MM.1S (cell line): ENCODE measurements at places on chromosomes 13 and 19.

DNA sequence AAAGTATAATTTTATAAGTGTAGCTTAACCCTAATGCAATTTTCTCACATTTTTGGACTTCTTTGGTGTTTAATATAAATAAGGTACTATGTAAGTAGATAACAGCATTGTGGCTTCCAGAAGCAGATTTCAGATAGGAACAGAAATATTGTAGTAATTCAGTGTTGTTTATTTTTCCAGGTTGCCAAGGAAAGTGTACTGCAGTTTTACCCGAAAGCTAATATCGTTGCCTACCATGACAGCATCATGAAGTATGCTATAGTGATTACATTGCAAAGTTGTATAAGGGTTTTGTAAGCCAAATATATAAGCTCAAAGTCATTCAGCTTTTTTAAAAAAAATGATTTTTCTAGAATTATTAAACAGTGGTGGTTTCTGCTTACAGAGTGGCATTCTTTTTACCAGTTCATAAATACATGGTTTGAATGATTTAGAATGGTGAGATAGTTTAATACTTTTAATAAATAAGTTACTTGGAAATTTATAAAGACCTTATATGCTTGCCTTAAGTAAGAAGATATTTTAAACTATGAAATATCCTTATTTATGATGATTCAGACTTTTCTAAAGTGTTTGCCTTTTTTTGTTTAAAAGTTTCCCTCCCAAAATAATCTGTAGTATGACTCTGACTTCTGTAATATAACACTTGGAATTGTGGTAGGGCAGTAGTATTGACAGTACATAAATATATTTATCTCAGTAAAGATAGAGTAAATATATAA, 3.7 kb downstream of the UBA2 start:
- no peak for DNase-seq

DNA sequence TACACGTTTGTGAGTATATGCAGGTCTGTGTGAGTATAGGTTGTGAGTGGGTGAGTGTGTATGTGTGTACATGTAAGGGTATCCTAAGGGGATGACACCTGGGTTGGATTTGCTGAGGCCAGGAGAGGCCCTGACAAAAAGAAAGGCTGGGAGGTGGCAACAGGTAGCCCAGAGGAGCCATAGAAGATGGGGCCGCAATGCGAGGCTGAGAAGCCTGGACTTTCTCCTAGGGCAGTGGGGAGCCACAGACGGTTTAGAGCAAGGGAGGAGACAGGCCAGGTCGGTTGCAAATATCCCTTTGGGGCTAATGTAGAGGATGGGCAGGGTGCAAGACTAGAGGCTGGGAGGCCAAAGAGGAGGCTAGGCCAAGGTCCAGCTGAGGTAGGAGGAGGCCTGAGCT, 54.3 kb downstream of the CELF5 start:
- no peak for DNase-seq

GRCh38 chr13:31274390-31274789, 74.6 kb downstream of the B3GLCT start:
- no peak for DNase-seq

- DNase-seq, result no peak
Measured at GRCh38 chr13:41613984-41614661, 156.8 kb downstream of the RGCC start.

- no peak for DNase-seq
Measured at GRCh38 chr13:24022568-24022967, 125.3 kb upstream of the C1QTNF9B start.

DNA sequence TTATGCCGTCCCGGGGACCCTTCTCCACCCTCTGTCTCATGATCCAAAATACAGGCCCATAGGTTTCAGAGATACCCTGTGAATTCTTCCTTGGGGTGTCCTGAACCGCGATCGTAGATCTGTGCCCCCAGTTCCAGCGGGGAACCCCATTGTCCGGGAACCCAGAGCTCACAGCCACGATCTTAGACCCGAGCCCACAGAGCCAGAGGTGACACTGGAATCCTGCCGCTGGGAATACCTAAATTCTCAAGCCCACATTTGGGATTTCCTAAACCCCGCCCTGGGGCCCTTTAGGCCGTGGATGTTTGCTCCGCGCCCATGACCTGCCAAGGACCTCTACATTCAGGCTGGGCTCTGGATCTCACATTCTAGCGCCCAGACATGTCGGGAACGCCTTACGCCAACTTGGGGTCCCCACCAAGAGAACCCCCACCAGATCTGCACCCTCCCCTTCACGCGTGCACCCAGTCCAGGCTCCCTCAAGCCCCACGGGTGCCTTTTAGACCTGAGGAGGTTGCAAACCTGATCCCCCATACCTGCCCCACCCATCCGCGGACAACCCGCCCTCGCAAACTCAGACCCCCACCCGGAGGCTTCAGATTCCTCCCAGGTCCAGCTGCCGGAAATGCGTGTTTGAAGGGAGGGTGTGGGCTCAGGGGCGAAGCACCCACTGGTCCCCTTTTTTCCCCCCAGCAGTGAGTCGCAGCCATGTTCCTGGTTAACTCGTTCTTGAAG, 605 bp downstream of the CAPNS1 start:
- peak; percentile 39 for DNase-seq

- no peak for DNase-seq
Measured at GRCh38 chr13:50195045-50195444, 179.8 kb downstream of the KCNRG start.

DNA sequence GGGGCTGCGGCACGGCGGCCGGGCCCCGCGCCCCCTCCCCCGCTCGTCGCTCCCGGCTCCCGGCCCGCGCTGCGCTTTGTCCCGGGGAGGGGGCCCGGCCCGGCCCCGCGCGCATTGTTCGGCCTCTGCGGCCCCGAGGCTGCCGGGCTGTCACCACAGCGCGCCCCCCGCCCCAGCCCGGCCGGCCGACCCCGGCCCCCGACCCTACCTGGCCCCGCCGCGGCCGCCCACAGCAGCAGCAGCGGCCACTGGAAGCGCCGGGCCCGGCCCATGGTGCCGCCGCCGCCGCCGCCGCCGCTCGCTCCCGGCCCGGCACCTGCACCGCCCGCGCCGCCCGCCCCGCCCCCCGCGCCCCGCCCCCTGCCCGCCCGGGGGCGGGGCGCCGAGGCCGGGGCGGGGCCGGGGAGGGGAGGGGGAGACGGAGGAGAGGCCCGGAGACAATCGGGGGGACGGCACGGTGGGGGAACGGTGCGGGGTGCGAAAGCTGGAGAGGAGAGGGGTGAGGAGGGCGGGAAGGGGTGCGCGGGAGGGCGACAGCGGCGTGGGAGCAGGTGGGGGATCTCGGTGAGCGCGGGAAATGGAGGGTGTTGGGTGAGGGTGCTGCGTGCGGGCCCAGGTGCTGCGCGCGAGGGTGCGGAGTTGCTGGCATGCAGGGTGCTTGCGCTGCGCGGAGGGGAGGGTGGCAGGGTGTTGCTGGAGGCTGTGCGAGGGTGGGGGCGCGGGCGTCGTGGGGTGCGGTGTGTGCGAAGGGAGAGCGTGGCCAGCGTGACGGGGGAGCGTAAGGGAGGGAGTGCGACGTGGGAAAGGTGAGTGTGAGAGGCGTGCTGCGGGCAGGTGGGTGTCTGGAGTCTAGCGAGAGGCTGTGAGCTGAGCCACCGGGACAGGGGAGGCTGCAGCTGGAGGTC, at the start of gene CADM4:
Gene CADM4 (minus strand): TSS at position 332 of the 905 bp plus-strand sequence. CDS start 60 bp downstream, at position 272.
- no peak for DNase-seq

DNA sequence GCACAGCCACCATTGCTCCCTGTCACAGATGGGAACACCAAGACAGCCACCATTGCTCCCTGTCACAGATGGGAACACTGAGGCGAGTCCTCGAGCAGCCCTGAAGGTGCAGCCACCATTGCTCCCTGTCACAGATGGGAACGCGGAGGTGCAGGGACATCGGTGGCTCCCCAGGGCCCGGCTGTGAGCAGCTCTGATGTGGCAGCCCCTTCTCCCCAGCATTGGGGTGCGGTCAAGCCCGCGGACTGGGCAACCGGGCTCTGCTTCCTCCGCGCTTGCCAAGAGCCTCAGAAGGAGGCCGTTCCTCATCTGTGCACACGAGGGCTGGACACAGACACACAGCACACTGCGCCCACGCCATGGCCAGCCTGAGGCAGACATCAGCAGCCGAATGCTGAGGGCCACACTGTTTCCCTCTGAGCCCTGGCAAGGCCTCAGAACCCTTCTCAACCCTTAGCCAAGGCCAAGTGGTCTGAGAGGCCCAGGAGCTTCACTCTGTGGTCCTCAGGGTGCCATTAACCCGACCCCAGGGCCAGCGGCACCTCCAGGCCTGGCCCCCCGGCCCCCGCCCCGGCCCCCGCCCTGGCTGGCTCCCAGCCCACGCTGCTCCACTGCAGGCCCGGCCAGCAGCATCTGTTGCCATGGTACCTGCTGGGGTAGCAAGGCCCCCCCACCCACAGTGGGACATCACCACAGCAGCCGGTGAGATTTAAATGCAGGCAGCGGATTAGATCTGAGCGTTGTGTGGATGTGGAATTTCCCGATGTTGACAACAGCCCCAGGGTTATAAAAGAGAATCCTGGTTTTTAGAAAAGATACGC, 18.4 kb downstream of the C2CD4C start:
- DNase-seq, result no peak

- no peak for DNase-seq
Measured at GRCh38 chr13:23868521-23868920, 20.7 kb downstream of the MIPEP start.

GRCh38 chr19:1417681-1418495, 10.5 kb downstream of the DAZAP1 start:
- no peak for DNase-seq

DNA sequence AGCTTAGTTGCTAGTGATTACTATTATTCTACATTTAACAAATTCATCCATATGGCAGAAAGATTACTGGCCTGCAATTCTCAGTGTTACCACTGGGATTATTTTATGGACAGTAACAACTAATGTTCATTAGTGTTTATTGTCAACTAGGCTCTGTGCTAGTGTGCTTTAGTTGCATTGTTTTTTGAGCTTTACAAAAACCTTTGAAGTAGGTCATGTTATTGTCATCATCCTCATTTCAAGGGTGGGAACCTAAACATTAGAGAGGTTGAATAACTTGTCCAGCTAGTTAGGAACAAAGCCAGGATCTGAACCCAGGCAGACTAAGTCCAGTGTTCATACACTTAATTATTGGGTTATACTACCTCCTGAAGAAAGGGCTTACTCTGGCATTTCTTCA, 27.8 kb upstream of the TDRD3 start:
- no peak for DNase-seq

DNA sequence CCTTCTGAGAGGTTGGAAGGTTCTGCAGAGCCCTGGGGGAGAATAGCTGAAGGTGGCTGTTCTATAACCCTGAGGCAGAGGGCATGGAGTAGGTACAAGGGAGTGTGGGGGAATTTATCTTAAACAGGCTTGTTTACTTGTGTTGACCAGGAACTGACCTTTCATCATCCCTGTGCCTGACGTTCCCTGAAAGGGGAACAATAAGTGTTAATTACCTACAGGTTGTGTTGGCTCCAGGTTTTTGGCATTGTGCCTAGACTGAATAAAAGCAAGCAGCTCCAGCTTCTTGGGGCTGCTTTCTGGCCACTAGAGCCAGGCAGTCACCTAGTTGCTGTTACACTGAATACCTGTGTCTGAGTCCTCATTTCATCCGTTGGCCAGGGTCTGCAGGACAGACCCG, 60.0 kb downstream of the ZNF627 start:
- DNase-seq, result no peak

DNA sequence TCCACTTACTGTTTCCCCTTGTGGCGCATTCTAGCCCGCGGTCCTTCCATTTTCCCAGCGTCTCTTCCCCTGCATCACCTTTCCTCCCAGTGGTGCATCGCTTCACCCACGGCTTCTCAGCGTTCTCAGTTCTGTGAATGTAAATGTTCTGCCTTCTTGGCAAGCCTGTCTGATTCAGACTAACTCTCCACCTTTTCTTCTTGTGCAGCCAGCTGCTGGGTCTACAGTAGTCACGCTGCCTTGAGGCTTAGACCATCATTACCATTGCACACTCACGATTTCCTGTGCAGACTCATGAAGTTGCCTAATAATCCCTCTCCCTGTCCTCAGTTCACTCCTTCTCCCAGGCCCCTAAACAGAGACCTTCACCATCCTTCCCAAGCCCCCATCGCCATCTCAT, 75.0 kb downstream of the DHRS12 start:
- DNase-seq, result no peak

- DNase-seq, result no peak
Measured at GRCh38 chr19:33468361-33469170, 53.0 kb downstream of the PEPD start.

DNA sequence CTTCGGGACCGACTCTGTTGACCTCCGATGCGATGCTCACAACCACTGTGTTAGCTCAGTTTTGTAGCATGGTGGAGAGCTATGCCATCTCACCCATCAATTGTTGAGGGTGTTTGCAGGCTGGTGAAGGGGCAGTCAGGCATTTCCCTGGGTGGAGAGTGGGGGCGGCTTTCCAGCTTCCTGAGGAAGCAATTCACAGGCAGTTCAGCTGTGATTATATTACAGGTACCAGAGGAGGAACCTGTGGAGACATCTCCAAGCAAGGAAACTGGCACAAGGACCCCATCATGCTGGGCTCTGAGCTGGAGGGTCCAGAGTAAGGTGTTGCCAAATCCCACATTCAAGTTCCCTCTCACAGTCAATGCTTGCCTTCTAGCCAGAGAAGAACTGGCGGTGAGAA, 166.0 kb upstream of the ZNF536 start:
- DNase-seq, result no peak

DNA sequence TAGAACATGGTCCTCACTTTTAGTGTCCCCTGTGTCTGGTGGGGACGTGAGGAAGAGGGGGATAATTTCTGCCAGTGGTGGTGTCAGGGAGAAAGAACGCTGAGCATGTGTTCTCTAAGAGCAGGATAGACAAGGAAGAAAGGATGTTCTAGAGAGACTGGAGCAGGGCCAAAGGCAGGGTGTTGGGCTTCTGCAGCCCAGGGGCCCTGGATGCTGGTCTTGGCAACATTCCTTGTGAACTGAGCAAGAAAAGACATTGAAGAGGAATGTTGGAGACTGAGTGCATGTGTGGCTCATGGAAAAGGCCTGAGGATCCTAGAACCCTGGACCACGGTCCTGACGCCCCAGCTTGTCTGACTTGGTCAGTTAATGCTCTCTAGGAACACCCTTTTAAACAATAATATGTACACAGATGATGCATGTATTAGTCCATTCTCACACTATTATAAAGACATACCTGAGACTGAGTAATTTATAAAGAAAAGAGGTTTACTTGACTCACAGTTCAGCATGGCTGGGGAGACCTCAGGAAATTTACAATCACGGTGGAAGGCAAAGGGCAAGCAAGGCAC, 33.6 kb upstream of the SLC10A2 start:
- no peak for DNase-seq
